ENCODE measurements at places on chromosomes 5 and 9.

- no peak for DNase-seq
Measured at GRCh38 chr9:113526841-113527240, 63.3 kb downstream of the RGS3 start.

DNA sequence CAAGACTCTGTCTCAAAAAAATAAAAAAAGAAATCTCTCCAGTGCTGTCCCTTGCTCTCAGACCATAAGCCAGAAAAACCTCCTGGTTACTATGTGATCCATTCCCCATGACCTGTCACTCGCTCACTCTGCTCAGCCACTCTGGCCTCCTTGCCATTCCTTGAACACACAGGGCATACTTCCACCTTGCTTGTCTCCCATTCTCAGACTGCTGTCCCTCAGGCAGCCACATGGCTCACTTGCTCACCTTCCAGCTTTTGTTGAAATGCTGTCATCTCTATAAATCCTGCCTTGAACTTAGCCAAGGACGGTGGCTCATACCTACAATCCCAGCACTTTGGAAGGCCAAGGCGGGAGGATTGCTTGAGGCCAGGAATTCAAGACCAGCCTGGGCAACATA, 82.9 kb downstream of the UGCG start:
- DNase-seq = no peak

DNA sequence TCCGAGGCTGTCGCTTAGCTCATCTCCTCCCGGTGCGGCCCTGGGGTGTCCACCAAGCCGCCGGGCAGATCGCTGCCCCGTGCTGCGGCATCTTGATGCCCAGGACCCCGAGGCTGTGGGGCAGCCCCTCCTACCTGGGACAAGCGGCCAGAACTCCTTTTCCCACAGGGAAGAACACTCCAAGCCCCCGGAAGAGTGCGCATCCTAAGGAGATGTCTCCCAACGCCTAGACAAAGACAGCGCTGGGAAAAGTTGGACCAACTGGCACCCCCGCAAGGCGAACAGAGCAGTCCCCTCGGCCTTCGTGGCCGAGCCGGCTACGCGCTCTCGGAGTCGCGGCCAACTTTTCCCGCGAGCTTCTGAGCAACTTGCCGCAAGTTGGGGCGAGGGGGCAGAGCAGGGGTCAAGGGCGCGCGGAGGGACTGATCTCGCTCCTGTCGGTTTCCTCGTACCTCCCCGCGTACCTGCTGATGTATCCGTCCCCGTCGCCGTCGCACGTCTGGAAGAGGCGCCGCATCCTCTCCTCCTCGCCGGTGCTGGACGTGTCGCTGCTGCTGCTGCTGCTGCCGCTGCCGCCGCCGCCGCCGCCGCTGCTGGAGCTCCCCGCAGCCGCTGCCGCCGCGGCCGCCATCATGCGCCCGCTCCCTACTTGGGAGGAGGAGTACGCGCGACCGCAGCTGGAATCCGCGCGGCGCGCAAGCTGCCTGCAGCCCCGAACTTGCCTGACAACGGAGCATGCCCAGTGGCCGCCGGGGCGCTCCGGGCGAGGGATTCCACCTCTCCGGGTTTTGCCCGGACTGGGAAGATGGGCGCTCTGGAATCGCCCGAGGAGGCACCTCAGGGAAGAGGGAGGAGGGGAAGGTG, at the start of gene MCC:
MCC (minus strand) TSS at position 673 of the 864 bp plus-strand sequence.
- DNase-seq = peak; percentile 86

DNA sequence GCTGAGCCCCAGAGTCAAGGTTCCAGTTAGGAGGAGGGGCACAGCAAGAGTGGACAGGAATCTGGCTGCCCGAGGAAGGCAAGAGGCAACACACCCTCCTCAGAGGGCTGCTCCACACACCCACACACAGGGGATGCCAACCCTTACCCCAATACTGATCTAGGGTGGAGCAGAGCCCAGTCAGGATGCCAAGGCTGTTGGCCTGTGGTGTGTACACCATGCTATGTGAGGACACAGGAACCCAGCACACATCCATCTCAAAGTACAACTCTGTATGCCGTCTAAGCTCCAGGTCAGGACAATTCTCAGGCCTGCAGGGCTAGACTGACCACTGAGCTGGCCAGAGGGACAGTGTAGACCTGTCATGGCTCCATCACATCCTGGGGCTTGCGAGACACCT, 2.6 kb downstream of the SEPTIN8 start:
- DNase-seq = no peak

GRCh38 chr5:118620233-118620632, 368.1 kb downstream of the DTWD2 start:
- no peak for DNase-seq

GRCh38 chr5:180799194-180799593, 3.4 kb downstream of the MGAT1 start:
- no peak for DNase-seq

GRCh38 chr9:31799953-31800609, 584.4 kb upstream of the ACO1 start:
- DNase-seq = no peak

DNA sequence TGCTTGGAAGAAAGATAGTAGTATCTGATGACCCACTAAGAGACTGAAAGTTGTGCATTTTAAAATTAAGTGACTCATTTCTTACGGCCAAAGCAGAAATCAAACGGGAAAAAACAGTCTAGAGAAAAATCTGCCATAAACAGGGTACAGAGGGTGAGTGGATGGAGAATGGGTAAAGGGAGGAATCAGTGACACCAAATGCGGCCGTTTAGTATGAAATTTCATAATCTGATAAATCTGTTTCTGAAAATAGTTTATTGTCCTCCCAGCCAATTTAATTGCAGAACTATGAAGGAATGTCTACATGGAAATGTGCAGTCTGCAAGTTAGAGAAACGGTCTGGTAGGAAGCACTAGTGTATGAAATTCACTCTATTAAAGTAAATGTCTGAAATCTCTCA, 39.5 kb downstream of the ADAMTS12 start:
- peak; percentile 55 for DNase-seq

DNA sequence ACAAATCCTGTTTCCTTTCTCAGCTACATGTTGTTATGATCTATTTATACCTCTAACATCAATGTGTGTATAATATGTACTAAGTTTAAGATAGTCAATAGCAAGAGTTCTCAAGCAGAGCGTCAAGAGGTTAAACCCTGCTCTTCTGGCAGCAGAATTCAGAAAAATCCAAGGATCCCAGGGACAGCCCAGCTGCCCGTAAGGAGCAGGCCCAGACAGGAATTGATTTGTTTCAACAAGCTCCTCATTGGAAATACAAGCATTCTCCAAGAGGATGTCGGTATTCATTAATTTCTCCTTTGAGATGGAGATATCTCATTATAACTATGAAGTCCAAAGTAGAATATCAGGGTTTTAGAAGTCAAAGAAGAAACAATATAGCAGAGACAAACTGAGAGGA, 14.9 kb downstream of the EFNA5 start:
- no peak for DNase-seq

DNA sequence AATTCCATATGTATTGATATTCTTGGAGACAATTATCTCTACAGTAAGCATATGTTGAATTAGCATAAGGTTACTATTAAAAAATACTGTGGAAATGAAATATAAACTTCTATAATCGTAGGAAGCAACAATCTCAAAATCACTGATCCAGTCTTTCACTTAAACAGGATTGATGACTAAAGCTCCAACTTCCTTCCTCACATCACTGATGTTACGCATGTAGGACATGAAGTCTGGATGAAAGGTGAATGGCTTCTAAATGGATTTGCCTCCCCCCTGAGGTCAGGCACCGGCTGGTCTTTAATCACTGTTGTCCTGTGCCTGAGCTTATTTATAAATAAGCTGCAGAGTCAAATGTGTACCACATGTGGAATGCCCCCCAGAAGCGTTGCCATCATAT, 157.1 kb upstream of the NFIB start:
- no peak for DNase-seq

GRCh38 chr9:134842321-134842720, 38.3 kb upstream of the FCN2 start:
- DNase-seq = no peak

DNA sequence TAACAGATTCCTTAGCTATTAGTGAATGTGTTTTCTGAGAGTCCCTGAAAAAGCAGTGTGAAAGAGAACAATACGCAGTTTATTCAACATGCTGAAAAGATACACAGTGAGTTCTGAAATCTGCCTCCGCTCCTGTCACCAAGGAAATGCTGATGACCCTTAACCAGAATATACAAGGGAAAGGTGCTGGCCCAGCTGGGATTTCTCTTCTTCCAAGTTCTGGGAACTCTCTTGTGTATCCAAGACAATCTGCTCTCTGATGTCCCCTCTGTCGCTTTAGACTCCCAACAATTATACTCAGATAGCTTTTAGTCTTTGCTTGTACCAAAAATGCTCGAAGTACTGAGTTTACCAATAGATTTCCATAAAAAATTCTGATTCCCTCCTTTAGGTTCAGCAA, 214.9 kb downstream of the TMEM167A start:
- DNase-seq = no peak

DNA sequence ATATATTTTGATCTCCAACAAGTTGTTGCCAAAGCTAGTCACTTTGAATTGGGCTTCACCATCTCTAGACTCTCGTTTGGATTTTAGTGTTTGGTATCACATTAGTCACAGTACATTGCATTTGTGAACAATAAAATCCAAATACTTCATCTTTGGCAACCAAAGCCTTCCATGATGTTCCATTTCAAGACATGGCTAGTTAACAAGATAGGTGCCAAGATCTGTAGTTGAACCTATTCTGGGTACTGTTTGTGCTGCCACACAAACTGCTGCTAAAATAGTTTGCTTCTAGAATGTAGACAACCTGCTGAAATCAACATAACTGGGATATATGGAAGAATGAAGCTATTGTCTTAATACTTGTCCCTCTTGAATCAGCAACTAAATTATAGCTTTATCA, 207.5 kb downstream of the LRRC70 start:
- DNase-seq = no peak

DNA sequence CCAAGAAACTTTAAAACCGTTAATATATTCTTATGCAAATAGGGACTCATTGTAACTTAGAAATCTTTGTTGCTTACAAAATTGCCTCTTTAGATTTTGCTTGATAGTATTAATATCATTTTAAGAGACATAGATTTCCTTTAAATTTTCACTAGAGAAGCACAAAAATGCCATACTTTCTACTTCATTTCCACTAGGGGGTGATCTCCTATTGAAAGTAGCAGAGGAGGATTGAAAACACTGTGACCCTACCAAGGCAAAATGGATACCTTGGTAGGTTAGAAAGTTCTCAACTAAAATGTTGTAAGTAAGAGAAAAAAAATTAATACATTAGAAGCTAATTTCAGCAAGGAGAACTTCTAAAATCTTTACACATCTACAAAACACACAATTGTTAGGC, 204.9 kb downstream of the CHSY3 start:
- peak; percentile 42 for DNase-seq

DNA sequence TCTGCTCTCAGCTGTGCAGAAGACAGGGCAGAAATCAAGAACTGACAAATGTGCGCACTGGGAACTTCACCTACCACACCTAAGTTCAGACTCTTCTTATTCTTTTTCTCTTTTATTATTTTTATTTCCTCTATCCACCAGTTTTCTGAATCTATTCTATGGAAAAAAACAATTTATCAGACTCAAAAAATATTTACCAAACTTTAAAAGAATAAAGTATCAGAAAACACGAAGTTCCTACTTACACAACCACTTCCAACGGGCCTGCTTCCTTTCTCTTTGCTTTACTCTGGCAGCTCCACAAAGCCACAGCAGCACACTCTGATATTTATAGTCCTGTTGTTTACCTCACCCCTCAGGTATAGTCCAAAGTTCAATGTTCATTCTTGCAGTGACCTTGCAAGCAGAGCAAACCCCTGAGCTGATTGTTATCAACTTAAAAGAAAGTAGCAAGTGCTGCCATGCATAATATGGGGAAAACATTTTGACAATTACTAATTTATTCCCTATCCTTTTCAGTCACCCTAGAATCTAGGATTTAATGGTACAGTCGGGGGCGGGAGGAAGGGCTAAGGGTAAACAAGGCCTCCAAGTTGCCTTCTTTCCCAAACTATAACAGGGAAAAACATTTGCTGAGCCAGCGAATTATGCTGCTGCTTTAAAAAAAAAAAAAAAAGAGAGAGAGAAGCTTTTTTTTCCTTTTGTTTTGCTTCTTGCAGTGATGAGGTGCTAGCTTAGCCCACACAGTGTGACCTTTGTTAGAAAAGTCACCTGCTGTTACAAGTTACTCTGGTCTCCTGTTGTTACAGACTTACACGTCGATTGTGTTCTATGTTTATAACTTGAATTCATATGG, at the start of gene SELENOP:
SELENOP (minus strand) TSS at position 302 of the 856 bp plus-strand sequence. CDS start 3,539 bp downstream, outside the sequence.
- DNase-seq = no peak

GRCh38 chr5:173643964-173644363, 27.5 kb upstream of the BOD1 start:
- DNase-seq = no peak

DNA sequence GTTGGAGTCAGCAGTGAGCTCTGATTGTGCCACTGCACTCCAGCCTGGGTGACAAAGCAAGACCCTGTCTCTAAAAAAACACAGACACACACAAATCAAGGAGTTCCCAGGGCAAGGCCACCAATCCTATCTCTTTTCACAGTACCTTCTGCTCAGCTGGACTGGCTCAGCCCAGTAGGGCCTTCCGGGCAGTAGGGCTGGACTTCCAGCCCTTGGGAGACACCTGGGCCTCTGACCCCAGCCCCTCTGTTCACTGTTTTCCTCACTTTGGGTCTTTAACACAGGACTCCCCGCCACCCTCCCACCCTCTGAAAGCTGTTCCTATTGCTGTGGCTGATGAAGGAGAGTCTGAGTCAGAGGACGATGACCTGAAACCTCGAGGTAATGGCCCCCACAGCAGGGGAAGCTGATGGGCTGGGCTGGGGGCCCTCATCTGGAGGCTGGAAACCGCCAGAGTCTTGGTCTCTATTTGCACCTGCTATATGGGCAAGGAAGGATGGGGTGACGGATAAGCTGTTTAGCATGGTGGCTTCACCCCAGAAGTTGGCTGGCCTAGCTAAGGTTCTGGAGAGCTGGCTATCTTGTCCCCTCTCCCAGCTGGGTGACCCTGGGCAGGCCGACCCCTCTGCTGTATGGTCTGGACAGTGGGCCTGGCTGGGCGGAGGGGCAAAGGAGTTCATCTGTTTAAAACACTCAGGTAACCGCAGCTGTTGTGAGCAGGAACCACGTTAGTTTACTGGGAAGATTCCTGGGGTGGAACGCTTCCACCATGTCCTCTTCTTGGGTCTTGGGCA, 25.6 kb downstream of the USP20 start:
- no peak for DNase-seq

GRCh38 chr5:173793648-173794548, 94.3 kb upstream of the CPEB4 start:
- DNase-seq = peak; percentile 26

GRCh38 chr9:131312822-131313770, 23.6 kb downstream of the PLPP7 start:
- DNase-seq = no peak

DNA sequence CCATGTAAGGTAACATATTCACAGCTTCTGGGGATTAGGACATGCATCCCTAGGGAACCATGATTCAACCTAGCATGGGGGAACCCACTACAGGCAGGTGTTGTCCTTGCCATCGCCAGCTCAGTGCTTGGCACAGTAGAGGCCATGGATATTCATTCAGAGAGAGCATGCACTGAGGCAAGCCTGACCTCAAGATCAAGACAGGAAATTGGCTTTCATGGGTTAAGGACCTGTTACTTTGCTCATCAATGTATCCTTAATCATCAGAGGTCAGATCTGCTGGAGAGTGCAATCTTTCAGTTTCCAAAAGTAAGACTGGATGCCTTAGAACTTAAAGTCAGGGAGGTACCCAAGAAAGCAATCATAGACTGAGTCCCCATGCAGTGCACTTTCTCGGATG, 84.0 kb downstream of the KCNIP1 start:
- DNase-seq = no peak

All from EH (cell line).